ENCODE measurements at places on chromosomes 11 and 22.

DNA sequence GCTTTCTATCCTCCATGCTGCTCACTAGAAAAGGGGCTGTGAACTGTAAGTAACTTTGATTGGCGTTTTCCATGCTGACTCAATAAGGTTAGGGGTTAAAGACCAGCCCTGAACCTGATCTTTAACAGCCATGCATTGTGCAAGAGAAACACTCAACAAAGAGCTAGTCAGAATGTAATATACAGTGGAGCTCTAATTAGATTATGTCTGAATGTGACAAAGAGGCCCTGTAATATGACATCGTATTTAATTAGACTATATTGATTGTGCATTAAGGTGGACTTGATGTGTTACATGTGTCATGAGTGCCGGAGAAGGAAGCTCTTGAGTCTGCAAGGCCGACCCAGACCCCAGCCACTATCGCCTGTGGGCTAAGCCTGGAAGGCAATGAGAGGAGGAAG is 70.5 kb downstream of the PKNOX2 start:
- DNase-seq, result no peak

DNA sequence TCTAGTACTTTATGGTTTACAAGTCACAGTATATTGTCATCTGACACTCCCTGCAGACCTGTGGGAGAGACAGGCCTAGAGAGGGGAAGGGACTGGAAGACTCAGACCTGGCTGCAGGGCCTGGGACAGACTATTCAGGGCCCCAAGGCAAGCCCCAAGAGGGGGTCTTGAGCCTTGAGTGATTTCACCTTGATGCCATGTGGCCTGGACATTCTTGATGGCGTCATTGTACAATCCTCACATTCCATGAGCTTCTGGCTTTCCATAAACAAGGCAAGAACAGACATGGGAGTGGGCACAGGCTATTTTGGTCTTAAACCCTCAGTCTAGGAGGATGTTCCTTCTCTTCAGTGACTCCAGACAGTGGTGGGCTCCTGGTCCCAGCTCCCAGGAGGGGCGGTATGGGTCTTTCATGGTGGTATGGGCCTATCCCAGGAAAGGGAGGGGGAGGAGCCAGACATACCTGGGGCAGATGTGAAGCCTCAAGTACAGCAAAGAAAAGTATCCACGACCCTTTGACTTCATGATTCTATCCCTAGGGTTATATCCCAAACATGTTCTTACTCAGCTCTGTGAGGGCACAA is 1.8 kb upstream of the TBC1D10A start:
- DNase-seq, result no peak

- no peak for DNase-seq
These were observed 185.5 kb downstream of the LRRC4C start for GRCh38 chr11:41273908-41274307.

DNA sequence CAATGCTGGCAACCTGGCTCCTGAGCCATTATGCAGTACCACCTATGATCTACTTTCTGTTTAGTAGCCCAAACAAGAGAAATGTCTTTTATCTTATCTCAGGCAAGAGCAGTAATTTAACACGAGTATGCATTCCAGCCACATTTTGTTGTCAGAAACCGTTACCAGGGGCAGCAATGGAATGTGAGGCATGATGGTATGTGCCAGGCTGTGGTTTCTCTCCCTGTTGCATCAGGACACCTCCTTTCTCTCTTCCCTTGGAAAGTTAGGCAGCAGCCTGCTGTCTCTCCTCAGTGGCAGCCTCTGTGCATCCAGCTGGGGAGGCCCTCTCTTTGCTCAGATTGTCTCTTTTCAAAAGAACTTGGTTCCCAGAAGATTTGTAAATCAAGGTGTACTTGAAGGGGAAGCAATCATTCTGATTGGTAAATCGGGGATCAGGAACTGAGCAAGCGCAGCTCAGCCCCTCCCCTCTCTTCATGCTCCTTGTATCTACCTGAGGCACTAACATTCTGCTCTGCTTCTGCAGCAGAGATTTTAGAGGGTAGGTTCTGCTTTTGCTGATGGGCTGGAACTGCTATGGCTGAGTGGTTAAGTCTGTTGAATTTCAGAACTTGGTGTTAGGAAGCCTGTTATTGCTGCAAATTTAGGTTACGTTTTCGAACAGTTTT is 229.2 kb downstream of the ADAMTS15 start:
- DNase-seq, result no peak

GRCh38 chr22:49793296-49793695 is 34.4 kb downstream of the BRD1 start:
- DNase-seq, result no peak

DNA sequence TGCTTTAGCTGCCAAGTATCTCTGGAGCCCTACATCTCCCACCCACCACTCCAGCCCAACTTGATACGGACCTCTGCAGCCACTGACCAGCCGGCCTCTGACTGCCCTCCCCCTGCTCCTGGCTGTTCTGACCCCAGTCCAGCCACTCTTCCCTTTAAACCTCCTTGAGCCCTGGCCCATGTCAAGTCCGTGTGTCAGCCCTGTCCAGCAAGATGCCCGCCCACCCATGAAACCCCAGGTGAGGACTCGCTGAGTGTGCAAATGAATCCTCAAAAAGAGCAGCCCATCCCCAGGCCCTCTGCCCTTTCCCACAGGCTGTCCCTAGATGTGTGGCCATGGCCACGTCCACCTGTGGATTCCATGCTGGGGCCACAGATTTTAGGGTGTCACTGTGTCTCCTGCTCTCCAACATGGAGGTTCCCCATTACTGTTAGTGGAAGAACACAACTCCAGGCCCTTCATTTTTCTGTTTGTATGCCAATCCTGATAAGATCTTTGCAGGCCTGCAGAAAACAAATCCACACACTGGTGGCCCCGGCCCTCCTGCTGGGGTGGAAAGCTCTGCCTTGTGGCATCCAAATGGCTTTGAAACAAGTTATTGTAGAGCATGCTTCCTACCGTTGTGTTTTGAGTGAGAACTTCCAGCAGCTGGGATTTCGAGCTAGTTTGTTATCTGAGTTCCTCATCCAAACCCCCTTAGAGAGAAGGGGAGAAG is 22.7 kb upstream of the ADORA2A start:
- DNase-seq, result no peak

GRCh38 chr11:78339483-78339882 is 78.1 kb downstream of the GAB2 start:
- DNase-seq, result peak; percentile 96

GRCh38 chr22:45318168-45318557 is 8.4 kb downstream of the FAM118A start:
- DNase-seq, result no peak

DNA sequence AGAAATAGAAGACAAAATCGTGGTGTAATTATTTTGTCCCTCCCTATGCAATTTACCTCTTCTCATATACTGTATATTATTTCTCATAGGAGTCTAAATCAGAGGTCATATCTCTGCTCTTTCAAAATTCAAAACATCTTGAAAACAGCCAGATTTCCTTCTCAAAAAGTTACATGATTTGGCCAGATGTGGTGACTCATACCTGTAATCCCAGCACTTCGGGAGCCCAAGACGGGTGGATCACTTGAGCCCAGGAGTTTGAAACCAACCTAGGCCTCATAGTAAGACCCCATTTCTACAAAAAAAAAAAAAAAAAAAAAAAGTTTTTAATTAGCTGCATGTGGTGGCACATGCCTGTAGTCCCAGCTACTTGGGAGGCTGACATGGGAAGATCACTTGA is 29.0 kb upstream of the DNAJB7 start:
- DNase-seq, result no peak

GRCh38 chr11:114433376-114433775 is 5.9 kb upstream of the REXO2 start:
- no peak for DNase-seq

DNA sequence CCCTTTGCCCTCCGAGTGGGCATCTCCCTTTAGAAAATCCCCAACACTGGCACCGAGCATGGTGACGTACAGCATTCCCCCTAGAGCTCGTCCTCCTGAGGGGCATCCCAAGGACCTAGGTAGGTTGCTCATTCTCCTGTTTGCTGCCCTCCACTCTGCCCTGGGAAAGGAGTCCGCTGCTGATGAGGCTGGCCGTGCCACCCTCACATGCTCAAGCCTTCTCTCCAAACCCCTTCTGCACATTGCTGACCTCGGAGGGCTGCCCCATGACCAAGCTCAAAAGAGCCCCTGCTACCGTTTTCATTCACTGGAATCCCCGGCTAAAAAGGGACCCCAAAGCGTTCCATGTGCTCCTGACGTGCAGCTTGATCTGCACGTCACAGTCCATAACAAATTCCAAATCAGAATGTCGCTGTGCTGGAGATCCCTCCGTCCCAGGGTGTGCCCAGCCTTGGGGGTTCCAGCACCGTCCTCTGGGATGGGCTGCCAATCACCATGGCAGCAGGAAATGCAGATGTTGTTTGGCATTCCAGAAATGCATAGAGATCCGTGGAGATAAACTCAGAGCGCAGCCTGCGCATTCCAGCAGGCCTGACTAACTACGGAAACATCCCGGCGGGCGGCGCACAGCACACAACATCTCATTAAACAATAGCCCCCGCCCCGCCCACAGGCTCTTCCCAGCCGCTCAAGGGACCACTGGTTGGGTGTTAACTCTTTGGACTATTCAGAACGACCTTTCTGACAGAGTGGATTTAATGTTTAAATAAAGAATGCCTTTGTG is 26.3 kb upstream of the GNB1L start:
- DNase-seq, result no peak

GRCh38 chr11:17563961-17564686 is 17.1 kb downstream of the OTOG start:
- DNase-seq, result no peak

DNA sequence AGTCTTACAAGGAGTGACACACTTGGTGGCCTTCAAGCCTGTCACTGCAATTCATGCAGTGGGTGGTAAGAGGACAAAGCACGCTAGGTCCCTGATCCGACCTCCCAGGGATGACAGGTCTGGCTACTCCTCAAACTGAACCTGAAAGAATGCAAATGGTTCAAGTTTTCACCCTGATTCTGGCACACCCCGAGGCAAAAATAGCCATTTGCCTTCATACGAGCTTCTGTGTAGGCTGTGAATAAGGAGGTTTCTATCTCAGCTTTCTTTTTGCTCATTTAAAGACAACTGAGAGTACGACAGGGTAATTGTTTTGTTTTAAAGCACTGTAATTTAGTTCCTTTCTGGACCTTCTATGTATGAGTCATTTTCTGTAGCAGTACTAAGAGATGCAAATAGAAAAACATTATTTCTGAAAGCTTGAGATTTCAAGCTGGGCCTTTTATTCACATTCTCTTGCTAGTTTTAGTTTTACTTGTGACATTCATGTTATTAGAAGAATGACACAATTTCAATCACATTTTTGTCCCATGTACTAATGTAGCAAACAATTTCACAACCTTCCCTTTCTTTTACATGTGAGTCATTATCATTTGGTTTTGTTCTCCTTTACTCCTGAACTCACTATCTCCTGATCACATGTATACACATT is 56.6 kb upstream of the FDX1 start:
- DNase-seq, result peak; percentile 36

GRCh38 chr11:14094481-14095037 is 132.0 kb downstream of the SPON1 start:
- peak; percentile 80 for DNase-seq

DNA sequence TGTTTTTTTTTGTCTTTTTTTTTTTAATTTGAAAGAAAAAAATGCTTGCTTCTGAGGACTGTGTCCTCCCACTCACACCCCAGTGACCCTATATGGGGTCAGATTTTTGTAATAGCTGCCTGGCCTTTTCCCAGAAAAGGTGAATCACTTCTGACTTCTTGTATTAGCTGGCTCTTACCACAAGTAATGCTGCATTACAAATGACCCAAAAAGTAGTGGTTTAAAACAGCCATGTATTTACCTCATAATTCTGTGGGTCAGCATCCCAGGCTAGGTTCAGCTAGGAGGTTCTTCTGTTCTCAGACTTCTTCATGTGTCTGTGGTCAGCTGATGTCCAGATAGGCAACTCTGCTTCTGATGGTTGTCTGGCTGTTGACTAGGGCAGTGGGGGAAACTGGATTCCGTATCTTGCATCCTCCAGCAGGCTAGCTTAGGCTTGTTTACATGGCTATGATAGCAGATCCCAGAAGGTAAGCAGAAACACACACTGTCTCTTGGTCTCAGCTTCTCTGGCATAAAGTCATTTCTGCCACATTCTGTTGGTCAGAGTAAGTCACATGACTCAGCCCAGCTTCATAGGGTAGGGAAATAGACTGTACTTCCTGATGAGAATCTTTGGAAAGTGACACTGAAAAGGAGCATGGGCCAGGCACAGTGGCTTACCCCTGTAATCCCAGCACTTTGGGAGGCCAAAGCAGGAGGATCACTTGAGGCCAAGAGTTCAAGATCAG is 19.5 kb downstream of the LHFPL7 start:
- no peak for DNase-seq
